ENCODE measurements at places on chromosomes 3 and 15.

- DNase-seq, result no peak
Observed at GRCh38 chr3:179972881-179973423, 63.8 kb downstream of the PEX5L start.

- DNase-seq, result no peak
Observed at GRCh38 chr3:59143447-59143846, 93.6 kb upstream of the CFAP20DC start.

DNA sequence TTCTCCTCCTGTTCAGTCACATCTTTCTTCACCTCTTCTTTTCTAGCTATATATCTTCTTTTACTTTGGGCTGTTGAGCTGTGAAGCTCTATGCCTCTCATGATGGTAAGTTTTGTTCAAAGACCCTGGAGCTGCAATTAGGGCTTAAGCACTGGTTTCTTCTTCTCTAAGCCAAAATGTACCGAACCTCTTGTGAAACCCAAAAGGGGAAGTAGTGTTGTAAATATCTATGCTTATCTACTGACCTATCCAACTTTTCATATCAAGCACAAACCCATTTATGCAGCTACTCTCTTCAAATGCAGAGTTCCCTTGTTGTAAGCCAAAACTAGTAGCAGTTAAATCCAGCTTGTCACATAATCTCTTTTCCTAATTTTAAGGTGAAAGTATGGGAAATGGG lies 123.6 kb upstream of the CD96 start:
- no peak for DNase-seq

- no peak for DNase-seq
Observed at GRCh38 chr15:25641361-25641760, 202.5 kb upstream of the UBE3A start.

- DNase-seq, result no peak
Observed at GRCh38 chr15:100770661-100771584, 108.7 kb upstream of the ALDH1A3 start.

GRCh38 chr3:184608209-184608608 lies 46.6 kb downstream of the EPHB3 start:
- DNase-seq, result no peak

GRCh38 chr3:45676325-45677032 lies 12.7 kb upstream of the SACM1L start:
- no peak for DNase-seq

GRCh38 chr15:26983822-26984221 lies 12.8 kb downstream of the GABRG3 start:
- no peak for DNase-seq
